Stimulated activated CD4-positive, alpha-beta T cell treated with anti-CD3 and anti-CD28 coated beads, Interleukin-12 subunit alpha, Interleukin-12 subunit beta, amount 100 ng/mL, for 4 hours (primary cell): ENCODE measurements at places on chromosomes 7 and 10.

DNA sequence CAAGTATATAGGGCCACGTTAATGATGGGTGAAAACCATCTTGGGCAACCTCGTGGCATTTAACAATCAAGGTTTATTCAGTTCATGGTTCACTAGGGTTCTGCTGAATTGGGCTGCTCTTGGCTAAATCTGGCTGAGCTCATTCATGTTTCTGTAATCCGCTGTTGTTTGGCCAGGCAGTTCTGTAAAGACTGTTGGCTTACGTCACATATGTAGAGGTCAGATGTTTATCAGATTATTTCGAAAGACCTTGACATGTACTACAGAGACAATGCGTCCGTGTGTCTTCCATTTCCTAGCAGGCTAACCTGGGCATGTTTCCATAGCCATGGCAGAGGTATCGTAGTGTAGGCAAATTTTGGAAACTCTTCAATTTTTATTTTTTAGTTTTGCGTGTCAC, 190.0 kb upstream of the ZWINT start:
- no peak for DNase-seq

DNA sequence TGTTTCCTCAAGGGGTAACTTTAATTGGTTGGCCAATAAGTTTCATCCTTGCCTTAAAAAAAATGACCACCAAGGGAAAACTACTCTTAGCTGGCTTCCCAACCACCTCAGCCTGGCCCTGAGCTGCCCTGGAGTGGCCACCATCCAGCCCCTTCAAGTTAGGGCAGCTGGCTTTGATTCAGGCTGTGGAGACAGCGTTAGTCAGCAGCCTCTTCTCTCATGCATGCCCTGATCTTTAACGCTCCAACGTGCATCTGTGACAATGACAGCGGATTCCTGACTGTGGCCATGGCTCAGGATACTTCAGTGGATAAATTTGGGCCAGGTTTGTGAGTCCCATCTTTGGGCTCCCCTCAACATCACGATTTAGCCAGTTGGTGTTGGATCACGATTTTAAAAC, 111.6 kb downstream of the RBM20 start:
- DNase-seq, result no peak

DNA sequence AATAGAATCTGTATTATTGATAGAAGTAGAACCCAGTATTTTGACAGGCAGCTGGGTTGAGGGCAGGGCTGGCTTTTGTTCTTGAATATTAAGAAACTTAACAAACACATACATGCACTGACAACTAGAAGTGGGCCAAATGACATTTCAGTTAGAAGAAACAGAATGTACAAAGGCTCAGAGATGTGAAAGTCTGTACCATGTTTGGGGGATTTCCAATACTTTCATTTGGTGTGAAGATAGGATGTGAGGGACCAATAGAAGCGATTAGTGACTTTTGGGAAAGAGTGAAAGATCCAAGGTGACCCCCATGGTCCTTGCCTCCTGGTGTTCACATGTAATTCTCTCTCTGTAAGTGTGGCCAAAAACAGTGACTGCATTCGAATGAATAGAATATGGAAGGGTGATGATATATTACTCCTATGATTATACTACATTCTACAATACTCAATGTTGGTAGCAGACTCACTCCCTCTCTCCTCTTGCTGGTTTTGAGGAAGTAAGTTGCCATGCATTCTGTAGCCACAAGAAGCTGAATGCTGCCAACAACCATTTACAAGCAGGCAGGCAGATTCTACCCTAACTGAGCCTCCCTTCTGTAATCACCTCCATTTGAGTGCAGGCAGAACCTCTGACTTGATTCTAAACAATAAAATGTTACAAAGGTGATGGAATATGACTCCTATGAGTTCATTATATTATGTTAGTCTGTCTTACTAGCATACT, 151.4 kb downstream of the TMEM168 start:
- no peak for DNase-seq

- DNase-seq, result no peak
Observed at GRCh38 chr7:135501402-135501801, 8.5 kb downstream of the CNOT4 start.

- DNase-seq, result no peak
Observed at GRCh38 chr10:124088915-124089314, 4.5 kb downstream of the CHST15 start.

- DNase-seq, result no peak
Observed at GRCh38 chr7:49295146-49295545, 370.8 kb downstream of the CDC14C start.

DNA sequence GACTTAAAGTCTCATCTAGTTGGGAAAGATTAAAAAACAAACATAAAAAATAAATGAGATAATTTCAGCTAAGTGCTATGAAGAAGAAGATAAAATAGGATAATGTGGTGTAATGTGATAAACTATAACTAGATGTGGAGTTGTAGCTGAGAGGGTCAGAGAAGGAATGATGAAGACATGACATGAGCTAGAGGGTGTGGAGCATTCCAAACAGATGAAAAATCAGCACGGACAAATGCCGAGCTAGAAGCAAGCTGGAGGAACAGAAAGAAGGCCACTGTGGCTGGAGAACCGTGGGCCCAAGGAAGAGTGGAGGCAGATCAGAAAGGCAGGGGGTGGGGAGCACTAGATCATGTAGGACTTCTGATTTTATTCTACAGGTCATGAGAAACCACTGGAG, 70.6 kb downstream of the CDK6 start:
- no peak for DNase-seq

GRCh38 chr7:82677493-82677892, 233.9 kb upstream of the CACNA2D1 start:
- no peak for DNase-seq

DNA sequence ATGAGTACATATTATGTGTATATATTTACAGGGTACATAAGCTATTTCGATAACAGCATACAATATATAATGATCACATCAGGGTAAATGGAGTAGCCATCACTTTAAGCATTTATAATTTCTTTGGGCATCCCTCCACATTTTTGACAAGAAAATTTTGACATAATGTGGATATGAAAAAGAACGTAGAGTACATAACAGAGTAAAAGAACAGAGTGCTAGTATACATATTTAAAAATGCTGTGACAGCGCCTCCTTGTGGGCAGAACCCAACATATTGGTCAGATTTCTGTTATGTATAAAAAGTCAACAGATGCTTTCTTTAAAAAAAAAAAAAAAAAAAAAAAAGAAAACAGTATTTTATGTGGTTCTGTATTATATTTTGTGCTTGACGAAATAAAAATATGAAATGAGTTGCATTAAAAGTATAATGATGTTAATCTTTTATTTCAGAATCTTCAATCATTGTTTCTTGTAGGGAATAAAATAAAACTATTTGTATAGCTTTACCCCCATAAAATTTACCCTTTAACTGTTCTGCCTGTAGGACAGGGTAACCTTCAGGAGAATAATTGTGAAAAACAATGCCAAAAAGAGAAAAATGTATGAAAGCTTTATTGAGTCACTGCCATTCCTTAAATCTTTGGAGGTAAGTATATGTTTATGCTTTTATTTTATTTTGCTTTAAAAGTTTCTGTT, 18.3 kb upstream of the HBP1 start:
- DNase-seq, result peak; percentile 71

DNA sequence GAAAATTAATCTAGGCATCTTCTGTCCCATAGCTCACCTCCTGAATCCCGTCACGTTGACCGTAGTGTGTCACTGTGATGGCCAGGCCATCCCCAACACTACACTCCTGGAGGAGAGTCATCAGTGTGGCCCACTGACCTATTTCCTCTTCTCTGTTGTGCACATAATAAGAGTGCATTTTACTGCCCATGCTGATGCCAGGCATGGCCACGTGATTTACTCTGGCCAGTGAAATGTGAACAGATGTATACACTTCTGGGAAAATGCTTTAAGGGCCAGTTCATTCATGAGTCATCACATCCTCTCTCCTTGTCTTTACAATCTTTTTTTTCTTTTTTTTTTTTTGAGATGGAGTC, 101.9 kb upstream of the PIP4K2A start:
- DNase-seq, result no peak

DNA sequence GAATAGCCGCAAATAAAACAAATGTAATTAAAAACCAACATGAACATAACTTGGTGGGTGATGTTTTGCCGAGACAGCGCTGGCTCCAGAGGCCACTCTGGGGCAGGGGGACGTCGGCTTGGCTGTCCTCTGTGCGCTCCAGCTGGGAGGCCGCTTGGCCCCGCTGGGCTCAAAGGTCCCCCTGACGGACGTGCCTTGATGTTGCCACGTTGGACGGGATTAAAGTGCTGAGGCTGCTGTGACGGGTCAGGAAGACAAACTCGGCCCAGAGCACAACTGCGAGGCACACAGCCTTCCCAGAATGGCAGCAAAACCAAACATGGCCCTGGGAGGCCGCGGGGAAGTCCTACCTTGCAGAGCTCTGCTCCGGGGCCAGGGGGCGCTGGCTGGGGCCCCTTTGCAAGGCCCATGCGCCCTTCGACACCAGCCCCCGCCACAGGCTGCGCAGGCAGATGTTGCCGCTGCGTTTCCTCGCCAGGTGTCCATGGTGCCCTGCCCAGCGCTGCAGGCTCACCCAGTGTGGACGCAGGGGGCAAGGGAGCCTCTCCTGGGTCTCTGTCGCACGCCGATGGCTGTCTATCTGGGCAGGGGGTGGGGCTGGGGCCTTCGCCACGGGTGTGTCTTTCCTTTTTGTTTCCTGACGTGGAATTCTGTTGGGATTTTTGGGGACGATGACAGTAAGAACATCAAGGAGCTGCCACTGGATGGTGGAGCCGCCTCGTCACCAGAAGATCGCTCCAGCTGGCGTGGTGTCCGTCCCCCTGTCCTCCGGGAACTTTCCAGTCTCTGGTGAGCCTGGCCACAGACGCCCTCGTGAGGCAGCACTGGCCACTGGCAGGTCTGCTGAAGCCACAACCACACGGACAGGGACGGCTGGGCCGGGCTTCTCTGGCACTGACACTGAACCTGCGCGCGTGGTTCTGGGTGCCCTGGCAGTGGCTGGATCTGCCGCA, 99.6 kb upstream of the DIP2C start:
- DNase-seq, result no peak

- DNase-seq, result no peak
Observed at GRCh38 chr10:34492081-34492480, 323.0 kb downstream of the PARD3 start.

GRCh38 chr7:29771081-29771816, 35.1 kb upstream of the WIPF3 start:
- no peak for DNase-seq

DNA sequence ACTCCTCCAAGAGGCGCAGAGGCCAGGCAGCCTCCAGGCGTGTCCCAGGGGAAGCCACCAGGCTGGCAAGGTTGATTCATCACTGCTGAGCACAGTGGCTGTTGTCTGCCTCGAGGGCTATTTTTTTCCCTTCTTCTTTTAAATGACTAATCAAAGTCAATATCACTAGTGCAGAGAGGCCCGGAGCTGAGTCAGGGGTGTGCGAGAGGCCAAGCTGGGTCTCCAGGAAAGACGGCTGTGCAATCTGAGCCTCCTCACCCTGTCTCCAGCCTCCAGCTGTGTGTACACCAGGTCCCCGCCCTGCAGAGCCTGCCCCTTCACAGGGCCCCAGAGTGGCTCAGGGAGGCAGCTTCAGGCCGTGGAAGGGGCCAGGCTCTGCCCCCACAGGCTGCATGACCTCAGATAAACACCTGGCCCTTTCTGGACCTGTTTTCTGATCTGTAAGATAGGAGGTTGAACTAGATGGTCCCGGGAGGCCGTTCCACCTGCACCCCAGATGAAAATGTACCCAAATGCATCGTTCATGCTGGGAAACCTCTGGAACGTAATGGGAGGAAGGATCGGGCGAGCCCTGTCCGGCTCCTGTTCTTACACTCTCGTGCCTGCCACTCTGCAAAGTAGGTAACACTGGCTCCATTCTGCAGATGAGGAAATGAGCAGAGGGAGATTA, 3.7 kb downstream of the STX1A start:
- DNase-seq, result peak; percentile 52
